Small intestine (tissue), 16 donors: ENCODE measurements at places on chromosomes 1 and 21.
A peak's percentile ranks its signal among the peaks of the same experiment; 100 is the strongest.

DNA sequence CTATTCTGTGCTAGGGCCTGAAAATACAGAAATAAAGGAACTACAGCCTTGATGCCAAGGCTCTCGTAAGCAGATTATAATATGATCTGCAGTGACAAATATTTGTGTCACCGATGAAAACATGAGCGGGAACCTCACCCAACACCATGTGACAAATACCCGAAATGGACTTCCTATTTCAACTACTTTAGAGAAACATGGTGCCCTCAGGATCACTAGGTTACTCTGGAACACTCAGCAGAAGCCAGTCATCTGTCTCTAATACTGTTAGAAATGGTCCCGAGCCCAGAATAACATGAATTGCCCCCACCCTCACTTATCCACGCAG, 463 bp upstream of the VAMP3 start:
- peak; percentile 34 for DNase-seq

- no peak for DNase-seq
These were observed 42.5 kb downstream of the NME7 start for GRCh38 chr1:169325117-169325516.

- DNase-seq = no peak
These were observed 38.4 kb downstream of the VAV3 start for GRCh38 chr1:107926436-107927080.

DNA sequence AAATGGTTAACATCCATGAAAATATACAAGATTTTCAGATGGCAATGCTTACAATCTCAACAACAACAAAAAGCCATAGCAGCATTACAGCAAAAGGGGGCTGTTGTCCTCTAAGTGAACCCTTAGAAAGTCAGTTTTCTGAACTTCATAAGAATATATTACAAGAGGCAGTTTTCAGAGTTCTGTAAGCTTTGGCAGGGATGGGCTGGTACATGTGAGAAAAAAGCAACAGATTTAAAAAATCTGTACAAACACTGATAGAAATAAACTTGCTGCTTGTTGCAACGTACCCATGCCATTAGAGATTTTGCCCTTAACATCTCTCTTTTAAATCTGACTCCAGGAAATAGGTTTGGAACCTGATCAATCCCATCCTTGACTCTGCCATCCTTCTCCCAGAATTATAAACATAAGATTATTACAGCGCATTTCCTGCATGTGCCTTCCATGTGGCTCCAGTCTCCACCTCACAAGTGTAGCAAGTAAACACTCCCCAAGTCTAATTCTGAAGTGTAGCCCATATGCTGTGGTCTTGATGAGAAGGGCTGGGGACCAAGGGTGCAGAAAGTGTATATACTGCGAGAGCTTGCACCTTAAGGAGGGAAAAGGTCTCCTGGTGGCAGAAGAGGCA, 101.4 kb upstream of the TSPAN2 start:
- no peak for DNase-seq

- no peak for DNase-seq
These were observed 109.6 kb upstream of the APP start for GRCh38 chr21:26280148-26280547.

- no peak for DNase-seq
These were observed 411.8 kb upstream of the PTBP2 start for GRCh38 chr1:96309783-96310182.
